AG10803 (cell line): ENCODE measurements at places on chromosomes 7 and 10.

GRCh38 chr10:51297438-51297837, 223.2 kb downstream of the PRKG1 start:
- peak; percentile 51 for DNase-seq

GRCh38 chr7:92678291-92678920, 88.2 kb upstream of the FAM133B start:
- DNase-seq = no peak

- DNase-seq = no peak
These were observed 60.2 kb upstream of the ADGRA1 start for GRCh38 chr10:133027482-133027881.

DNA sequence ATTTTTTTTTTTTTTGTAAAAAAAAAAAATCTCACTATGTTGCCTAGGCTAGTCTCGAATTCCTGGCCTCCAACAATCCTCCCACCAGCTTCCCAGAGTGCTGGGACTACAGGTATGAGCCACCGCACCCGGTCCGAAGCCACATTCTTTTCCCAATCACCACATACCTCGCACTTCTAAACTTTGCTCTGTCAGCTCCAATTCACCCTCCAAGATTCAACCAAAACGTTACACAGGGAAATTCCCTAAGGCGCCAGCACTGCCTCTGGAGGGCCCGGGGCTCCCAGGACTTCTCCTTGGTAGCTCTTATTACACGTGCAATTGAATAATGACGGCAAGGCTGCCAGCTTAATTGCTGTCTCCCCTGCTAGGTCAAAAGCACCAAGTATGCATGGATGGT, 10.3 kb upstream of the DNAAF5 start:
- DNase-seq = no peak

GRCh38 chr10:52020702-52021101, 293.4 kb upstream of the DKK1 start:
- no peak for DNase-seq

- peak; percentile 41 for DNase-seq
These were observed 2.1 kb downstream of the FAM20C start for GRCh38 chr7:194252-195009.

- no peak for DNase-seq
These were observed 7.5 kb downstream of the SPACDR start for GRCh38 chr7:100456562-100456961.

GRCh38 chr7:89104748-89105685, 309.5 kb upstream of the TEX47 start:
- DNase-seq = peak; percentile 43

- no peak for DNase-seq
These were observed 5.2 kb upstream of the MOGAT3 start for GRCh38 chr7:101205901-101206664.

- DNase-seq = no peak
These were observed 1.7 kb upstream of the WDR86 start for GRCh38 chr7:151411551-151411950.

DNA sequence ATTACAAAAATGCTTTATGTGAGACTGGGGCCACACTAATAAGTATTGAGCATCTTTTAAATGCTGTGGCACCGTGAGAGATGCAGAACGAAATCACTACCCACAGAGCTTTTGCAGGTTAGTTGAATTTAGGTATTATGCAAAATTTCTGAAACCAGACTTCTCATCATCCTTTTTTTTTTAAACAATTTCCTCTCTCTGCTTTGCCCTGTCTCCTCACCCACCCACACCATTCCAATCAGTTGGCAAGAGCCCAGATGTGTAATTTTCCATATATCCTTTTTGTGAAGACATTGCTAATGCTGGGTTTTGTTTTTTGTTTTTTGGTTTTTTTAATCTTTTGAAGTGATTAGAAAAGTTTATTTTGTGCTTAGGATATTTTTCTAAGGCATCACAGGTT, 1.1 kb downstream of the YAE1 start:
- no peak for DNase-seq

DNA sequence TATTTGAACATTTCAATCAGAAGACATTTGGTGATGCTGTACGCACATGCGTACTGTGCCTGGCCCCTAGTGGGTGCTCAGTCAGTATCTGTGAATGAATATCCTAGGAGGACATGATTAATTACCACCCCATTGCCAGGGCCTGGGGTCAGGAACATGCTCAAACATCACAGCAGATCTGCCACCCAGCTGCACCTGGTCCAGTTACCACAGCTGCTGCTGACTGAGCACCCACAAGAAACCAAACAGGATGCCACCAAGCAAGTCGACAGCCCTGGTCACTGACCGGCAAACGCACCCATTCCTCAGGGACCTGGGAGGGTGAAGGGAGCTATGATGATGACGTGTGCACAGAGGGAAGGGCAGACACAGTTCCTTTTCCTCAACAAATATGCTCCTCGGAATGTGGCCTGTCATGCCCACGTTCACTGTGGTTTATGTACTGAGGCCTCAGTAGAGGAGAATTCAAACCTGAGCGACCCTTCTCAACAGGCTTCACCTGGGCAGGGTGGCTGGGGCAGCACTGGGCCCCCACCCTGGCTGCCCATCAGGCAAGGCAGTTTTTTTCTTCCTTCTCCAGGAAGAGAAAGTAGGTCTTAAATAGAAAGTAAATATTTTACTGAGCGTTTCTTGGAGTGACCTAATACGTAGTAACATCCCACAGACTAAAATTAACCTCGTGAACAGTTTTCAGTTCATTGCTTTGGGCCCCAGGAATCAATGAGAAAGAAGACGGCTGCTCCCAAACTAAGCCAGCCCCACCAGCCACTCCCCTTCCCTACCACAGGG, 13.4 kb downstream of the CTBP2 start:
- DNase-seq = peak; percentile 77

GRCh38 chr10:35711615-35712411, 69.7 kb upstream of the FZD8 start:
- no peak for DNase-seq

DNA sequence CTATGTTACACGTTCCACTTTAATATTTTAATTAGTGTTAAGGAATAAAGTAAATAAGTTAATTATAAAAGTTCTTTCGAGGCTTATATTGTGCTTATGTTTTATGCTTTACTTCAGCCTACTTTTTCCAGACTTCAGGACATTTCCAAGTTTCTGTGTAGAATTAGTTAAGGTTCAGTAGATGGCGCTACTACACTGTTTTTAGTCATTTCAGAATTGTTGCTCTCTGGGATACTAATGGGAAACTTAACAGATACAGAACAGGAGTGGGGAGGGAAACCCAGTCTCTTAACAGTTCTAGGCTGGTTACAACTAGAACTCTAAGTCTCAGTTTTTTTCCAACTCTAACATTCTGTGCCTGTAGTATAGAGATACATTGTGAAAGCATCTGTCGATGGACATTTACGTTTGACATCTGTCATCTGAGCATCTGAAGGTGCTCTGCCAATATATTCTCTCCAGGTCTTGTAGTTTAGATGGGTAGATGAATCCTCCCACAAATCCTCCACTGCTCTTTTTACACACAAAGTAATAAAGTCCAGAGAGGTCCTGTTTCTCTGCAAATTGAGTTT, 56.8 kb upstream of the FAM171A1 start:
- peak; percentile 67 for DNase-seq
